ENCODE measurements at places on chromosomes 12 and 14.

DNA sequence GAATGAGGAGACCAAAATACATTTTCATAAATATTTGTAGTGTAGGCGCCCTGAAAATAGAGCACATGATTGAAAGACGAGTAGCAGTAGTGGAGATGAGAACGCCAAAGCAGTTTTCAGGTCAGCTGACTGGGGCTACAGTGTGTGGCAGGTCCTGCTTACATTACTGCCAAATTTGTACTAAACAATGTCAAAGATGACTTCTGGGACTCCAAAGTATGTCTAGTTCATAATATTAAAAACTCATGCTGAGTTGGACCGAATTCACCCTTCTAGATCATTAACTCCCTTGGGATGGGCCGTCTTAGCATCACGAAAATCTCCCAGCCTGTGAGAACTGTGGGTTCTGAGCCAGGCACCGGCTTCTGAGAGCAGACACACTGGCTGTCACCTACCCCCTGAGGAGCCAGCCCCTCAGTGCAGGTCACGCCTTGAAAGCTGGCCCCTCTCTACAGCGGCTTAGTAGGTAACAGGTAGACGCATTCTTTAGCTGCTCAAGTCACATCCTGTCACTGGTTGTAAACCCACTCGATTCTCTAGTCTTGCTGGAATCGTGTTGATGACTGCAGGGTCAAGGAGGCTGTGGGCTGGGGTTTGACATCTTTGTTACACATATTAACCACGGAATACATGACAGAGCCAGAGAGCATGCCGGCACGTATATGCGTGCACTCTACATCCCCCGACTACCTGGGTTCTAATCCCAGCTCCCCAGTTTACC is 210.4 kb downstream of the ETV6 start:
- DNase-seq, result no peak

- DNase-seq, result no peak
Observed at GRCh38 chr14:99078426-99078825, 193.6 kb downstream of the BCL11B start.

- DNase-seq, result no peak
Observed at GRCh38 chr12:82554529-82554928, 132.2 kb upstream of the TMTC2 start.

- DNase-seq, result no peak
Observed at GRCh38 chr12:20282401-20282800, 85.9 kb upstream of the PDE3A start.

GRCh38 chr12:43416981-43417380 is 135.0 kb downstream of the ADAMTS20 start:
- no peak for DNase-seq

DNA sequence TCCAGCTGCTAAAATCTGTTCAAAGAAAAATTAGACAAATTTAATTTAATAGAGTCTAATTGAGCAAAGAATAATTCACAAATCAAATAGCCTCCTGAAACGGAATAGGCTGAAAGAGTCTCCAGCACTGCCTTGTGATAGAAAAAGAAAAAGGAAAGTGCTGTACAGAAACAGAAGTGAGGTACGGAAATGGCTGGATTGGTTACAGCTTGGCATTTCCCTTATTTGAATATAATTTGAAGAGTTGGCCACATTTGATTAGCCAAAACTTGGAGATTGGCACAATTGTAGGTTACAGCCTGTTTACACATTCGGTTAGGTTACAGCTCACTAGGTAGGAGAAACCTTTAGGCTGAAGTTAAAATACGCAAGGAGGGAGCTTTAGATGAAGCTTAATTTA is 24.8 kb upstream of the PCED1B start:
- DNase-seq, result no peak

DNA sequence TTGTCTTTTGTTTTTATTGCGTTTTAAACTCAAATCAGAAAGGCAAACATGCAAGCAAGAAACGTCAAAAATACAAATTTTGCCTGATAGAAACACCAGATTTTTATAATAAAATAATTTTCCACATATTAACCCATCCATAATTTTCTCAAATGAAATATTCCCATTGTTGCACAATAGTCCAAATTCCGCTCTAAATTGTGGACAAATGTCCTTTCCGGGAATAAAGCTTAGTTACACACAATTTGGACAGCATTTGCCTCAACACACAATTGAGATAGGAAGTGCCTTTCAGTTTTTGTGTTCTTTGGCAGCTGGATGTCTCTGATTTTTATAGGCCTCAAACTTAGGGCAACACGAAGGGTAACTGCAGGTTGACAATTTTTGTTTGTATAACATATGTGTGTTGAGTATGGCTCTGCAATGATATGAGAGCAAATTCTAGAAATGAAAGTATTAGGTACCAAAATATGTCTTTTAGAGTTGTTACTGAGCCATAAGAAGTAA is 105.8 kb downstream of the DIO2 start:
- no peak for DNase-seq

- DNase-seq, result peak; percentile 79
Observed at GRCh38 chr12:12608557-12608957, 3.1 kb upstream of the CREBL2 start.

GRCh38 chr12:113103756-113104450 is 31.7 kb downstream of the RASAL1 start:
- DNase-seq, result peak; percentile 76

- no peak for DNase-seq
Observed at GRCh38 chr12:92552412-92553108, 150.2 kb upstream of the PLEKHG7 start.

GRCh38 chr12:76781321-76781720 is 17.4 kb downstream of the ZDHHC17 start:
- DNase-seq, result no peak

DNA sequence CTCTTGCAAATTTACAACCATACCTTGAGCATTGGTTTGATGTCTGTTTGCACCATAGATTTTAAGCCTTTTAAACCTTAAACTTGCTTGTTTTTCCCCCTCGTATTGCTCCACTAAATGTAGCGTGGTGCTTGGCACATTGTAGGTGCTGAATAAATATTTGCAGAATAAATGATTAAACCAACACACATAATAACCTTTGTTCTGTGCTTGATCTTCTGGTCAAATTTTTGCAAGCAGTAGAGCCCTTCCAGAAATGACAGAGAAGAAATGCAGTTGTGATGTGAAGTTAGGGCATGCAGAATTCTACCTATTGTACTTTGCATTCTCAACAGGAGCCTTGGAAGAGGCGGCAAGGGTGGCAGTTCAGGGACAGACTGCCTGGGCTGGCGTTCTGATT is 394.4 kb upstream of the TBX3 start:
- no peak for DNase-seq

DNA sequence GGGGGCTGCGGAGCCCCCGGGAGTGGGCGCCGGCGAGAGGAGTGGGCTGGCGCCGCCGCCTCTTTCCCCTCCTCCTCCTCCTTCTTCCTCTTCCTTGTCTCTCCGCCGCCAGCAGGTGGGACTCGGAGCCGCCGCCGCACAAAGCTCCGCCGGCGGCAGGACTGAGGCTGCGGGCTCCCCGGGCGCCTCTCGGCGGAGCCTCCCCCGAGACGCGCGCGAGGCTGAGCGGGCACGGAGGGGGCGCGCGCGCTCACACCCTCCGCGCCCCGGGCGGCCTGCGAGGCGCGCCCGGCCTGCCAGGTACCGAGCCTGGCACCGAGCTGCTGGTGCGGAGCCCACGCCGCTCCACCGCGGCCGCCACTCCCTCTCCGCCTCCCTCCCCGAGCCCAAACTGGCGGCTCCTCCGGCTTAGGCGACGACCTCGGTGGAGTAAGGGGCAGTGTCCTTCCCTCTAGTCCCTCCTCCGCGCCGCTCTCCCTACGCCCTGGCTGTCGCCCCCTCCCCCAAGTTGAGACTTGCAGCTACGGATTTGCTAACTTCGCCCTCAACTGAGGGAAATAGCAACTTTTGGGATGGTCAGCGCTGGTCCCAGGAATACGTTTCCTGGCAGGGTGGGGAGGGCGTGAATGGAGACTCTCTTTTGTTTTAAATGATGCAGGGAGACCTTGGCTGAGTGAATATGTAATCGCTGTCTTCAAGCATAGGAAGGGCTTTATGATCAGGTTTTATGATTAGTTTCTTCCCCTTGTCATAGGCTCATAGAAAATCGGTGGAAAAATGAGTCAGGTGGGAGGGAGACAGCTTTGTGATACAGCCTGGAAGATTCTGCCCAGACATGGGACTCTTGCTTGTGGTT is 199.5 kb upstream of the CAND1 start:
- peak; percentile 62 for DNase-seq

DNA sequence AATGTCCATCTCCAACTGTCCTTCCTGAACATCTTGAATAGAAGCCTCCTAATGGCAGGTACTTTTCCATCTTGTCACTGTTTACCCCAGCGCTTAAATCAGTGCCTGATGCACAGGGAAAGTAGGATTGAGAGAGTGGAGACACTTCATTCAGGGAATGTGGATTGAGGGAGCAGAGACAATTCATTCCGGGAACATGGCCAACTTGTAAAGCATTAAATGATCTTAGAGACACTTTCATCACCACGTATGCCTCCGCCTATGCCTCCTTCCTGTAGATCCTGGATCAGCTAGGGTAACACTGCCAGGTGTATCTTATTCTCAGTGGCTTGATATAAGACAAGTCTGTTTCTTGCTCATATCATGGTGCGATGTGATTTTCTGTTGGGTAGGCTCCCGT is 67.6 kb upstream of the CSRP2 start:
- DNase-seq, result no peak

DNA sequence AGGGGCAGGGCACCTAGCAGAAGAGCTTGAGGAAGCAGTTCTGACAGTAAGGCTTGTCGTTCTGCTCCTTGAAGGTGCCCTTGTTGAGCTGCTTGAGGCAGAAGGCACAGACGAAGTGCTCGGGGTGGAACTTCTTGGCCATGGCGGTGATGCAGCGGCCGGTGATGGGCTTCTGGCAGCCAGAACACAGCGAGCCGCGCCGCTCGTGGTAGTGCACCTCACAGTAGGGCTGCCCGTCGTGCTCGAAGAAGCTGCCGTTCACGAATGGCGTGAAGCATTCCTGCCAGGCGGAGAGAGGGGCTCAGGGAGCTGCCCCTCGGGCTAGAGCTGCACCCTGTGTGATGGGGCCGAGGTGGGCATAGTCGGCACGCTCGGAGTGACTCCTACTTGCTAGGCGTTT is 11.4 kb upstream of the RPLP0 start:
- DNase-seq, result no peak

DNA sequence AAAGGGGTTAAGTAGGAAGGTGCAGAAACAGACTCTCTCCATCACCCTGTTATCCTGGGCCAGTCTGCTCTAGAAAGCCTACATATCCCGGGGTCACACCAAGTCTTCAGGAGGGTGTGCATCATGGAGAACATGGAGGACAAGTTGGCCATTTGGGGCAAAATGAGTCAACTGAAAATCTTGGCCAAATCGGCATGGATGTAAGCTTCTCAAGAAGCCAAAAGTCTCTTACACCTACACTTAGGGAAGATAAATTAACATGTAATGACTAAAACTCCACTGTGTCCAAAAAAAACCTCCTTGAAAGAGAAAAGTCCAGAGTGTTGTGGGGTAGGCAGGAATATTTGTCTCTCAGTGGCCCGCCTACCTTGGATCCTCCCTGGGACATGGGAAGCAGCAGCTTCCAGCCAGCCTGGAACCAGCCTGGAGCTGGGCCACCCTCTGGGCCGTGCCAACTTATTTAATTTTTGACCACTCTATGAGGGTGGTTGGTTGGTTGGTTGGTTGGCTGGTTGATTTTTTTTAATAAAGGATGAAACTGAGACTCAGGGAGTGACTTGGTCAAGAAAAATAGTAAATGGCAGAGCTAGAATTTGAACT is 17.9 kb upstream of the TC2N start:
- no peak for DNase-seq

GRCh38 chr14:77109656-77110055 is 11.6 kb downstream of the CIPC start:
- no peak for DNase-seq

GRCh38 chr12:107662484-107662883 is 23.1 kb upstream of the PWP1 start:
- no peak for DNase-seq

DNA sequence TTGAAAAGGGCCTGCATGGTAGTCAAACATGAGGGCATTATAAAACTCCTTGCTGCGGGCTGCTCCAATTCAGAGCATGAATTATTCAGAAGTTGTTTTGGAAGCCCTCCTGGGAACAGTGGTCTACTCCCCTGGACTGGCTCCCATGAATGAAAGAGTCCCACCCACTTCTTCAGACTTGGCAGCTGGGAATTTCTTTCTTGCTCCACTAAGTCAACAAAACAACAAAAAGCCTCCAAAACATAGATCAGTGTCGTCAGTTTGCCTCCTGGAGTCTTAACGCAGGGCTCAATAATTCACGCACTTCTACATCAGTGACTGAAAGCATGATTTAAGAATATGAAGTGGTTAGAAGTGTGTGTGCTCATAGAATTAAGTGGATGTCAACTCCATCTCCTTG is 37.9 kb downstream of the AKAP6 start:
- DNase-seq, result no peak

- DNase-seq, result no peak
Observed at GRCh38 chr14:61889914-61890351, 127.7 kb downstream of the SNAPC1 start.

DNA sequence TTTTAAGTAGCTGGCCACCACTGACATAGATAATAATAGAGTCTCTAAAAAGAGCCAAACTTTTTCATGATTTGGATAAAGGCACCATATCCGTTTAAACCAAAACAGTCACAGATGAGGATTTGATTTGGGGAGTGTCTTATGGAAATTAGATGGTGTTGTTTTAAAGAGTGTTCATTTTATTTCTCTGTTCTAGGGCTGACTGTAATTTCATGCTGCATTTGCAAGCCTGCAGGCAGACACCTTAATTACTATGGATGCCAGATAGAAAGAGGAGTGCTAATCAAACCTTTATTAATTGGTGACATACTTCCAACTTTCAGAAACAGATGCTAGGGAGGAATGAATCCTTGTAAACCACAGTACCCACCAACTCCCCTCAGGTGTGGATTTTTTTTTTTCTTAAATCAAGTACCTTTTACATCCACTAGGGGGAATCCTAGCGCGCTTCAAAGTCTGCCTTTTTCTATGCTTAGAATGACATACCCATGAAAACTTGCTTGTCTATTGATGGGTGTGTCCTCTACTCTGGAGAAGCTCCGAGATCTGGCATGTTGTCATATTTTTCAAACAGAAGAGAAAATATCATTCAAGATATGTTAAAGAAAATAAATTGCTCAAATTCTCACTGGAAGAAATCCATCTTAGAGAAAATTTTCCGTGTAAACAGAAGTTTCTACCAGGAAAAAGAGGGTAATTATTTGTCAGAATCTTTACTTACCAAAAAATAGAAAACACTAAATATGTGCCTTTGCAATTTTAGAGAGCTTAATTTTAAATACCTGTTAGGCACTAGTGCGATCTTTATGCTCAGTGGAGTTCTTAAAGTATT is 14.2 kb upstream of the PLXNC1 start:
- peak; percentile 33 for DNase-seq

DNA sequence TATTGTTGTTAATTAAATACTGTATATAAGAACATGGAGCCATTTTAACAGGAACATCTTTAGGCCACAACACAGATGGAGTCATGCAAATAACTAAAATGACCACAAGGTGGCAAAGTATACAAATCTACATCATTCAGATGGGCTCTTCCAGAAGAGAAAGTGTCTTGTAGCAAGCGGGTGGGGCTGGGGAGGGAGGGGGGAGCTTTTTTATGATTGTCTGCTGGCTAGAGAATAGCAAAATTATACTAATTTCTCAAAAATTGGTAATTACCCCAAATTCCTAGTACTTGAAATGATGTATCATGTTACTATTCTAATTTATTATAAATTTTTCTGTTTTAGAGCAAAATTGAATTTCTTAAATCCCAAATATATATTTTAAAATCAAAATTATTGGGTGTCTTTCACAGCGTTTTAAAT is 378.7 kb downstream of the PRKD1 start:
- DNase-seq, result peak; percentile 74
